ENCODE measurements at places on chromosomes 16 and 17. TPM values are rescaled to one million over a fixed set of nuclear protein-coding genes. Genes with fewer than 3 reads are reported as not detected.

The PRSS36 gene
- total RNA-seq, result 1.1 TPM

The RNF222 gene
- total RNA-seq, result not detected

The ACLY gene
- 251 TPM for total RNA-seq

The TBC1D3E gene
- 2.9 TPM for total RNA-seq

The SLC5A11 gene
- not detected for total RNA-seq

The ZDHHC1 gene
- total RNA-seq, result 9.6 TPM

The CBLN1 gene
- total RNA-seq, result not detected

The SSTR5 gene
- total RNA-seq, result not detected

The FOXN1 gene
- total RNA-seq, result not detected

The WSCD1 gene
- 13.4 TPM for total RNA-seq

The ITGA2B gene
- 0.13 TPM for total RNA-seq

The PERCC1 gene
- not detected for total RNA-seq

The CA7 gene
- not detected for total RNA-seq

The TMIGD1 gene
- not detected for total RNA-seq

The CD300LG gene
- total RNA-seq, result not detected

The CFAP119 gene
- 4.8 TPM for total RNA-seq

The CD7 gene
- total RNA-seq, result not detected

The KIFC3 gene
- 102 TPM for total RNA-seq

The ZNF629 gene
- 9.5 TPM for total RNA-seq

The CPD gene
- total RNA-seq, result 31.0 TPM

The FGF11 gene
- total RNA-seq, result 0.49 TPM

The RCVRN gene
- not detected for total RNA-seq

The SP2 gene
- 4.9 TPM for total RNA-seq

The TOX3 gene
- 1.0 TPM for total RNA-seq

The MFAP4 gene
- 0.33 TPM for total RNA-seq

The MRPL28 gene
- total RNA-seq, result 173 TPM

The TP53TG3C gene
- not detected for total RNA-seq

The ZMYND15 gene
- total RNA-seq, result 0.16 TPM

The PTX4 gene
- total RNA-seq, result not detected

The CTRB2 gene
- total RNA-seq, result not detected

The EMC8 gene
- 72.8 TPM for total RNA-seq

The RNU2-1 gene
- not detected for total RNA-seq

The IL17C gene
- total RNA-seq, result not detected

The GLG1 gene
- total RNA-seq, result 146 TPM

The OR1F1 gene
- total RNA-seq, result not detected

Data from mesangial cell (primary cell).